T-helper 2 cell treated with Interferon-gamma antibody and Interleukin-4, amounts not matched to agents 100 ng/mL and 5 ng/mL, for 36 hours (primary cell): ENCODE measurements at places on chromosomes 1 and 21. TPM values are rescaled to one million over a fixed set of nuclear protein-coding genes. Genes with fewer than 3 reads are reported as not detected.

WNT9A gene
- total RNA-seq = 0.09 and 0.25 TPM in 2 replicates

C1orf167 gene
- total RNA-seq = not detected in 2 replicates

EVI5 gene
- total RNA-seq = 3.5 TPM in 2 replicates

KRTAP19-3 gene
- not detected in 2 replicates for total RNA-seq

SPATA1 gene
- total RNA-seq = 1.0 and 1.8 TPM in 2 replicates

DCAF6 gene
- 21.0 and 25.1 TPM in 2 replicates for total RNA-seq

PUSL1 gene
- total RNA-seq = 22.3 and 23.1 TPM in 2 replicates

LRRC71 gene
- not detected in 2 replicates for total RNA-seq

BACE2 gene
- total RNA-seq = 5.5 and 6.1 TPM in 2 replicates

NR5A2 gene
- 0.05 TPM in 1 of 2 replicates, not detected in the other for total RNA-seq

SUSD4 gene
- 1.7 and 2.4 TPM in 2 replicates for total RNA-seq

PLEKHA6 gene
- total RNA-seq = 0.09 and 0.23 TPM in 2 replicates

PGBD5 gene
- total RNA-seq = not detected in 2 replicates

SDF4 gene
- 111 and 112 TPM in 2 replicates for total RNA-seq

SSR2 gene
- total RNA-seq = 265 and 268 TPM in 2 replicates

SPRR4 gene
- not detected in 2 replicates for total RNA-seq

C1QC gene
- total RNA-seq = not detected in 2 replicates

IGSF9 gene
- 0.09 TPM in 1 of 2 replicates, not detected in the other for total RNA-seq

SEC16B gene
- total RNA-seq = not detected in 2 replicates

INTS7 gene
- total RNA-seq = 41.3 and 41.7 TPM in 2 replicates
